ENCODE measurements at places on chromosomes 1 and 21. TPM values are rescaled to one million over a fixed set of nuclear protein-coding genes. Genes with fewer than 3 reads are reported as not detected.

Gene CIART
- total RNA-seq = 3.1 TPM

Gene SHISA4
- 39.1 TPM for total RNA-seq

Gene CATSPER4
- total RNA-seq = not detected

DNA sequence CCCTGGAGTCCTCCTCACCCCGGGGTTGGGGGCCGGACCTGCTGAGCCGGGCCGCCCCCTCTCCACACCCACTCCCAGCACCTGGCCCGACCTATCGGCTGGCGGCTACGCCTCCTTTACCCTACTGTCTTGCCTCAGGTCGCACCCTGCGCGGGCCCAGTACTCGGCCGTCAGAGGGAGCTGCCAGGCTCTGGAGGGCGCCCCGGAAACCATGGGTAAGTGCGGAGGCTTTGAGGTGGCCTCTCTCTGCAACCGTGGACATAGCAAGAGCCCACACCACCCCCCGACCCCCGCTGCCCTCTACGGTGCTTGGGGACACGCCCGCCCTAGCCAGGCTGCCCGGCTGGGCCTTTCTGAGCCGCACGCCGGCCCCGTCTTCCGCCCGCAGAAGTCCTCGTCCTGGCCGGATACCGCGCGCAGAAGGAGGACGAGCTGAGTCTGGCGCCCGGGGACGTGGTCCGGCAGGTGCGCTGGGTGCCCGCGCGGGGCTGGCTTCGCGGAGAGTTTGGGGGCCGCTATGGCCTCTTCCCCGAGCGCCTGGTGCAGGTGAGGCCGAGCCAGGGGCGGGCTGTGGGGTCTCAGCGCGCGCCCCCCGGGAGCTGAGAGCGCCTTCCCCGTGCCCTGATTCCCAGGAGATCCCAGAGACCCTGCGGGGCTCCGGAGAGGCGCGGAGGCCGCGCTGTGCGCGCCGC, at the start of gene SH3D21:
SH3D21 (plus strand) TSS at position 159 of the 692 bp plus-strand sequence; CDS start at position 212, 53 bp downstream.
- DNase-seq = no peak
- H3K27me3 ChIP-seq = no peaks in the 10 kb centered on the region
- peaks cover 20% of the 10 kb centered on the region for H3K4me1 ChIP-seq
- peak within 1 kb of the TSS; percentile 97 for H3K4me3 ChIP-seq
- peak within 1 kb of the TSS; percentile 80 for H3K27ac ChIP-seq

DNA sequence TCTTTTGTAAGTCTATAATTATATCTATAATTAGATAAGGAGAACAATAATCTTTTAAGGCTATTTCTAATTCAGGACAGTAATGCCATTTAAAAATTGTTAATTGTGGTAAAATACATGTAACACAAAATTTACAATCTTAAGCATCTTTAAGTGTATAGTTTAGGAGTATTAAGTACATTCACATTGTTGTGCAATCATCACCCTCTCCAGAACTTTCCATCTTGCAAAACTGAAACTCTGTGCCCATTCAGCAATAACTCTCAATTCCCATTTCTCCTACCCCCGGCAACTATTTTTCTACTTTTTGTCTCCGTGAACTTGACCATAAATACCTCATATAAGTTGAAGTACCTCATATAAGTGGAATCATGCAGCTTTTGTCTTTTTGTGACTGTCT, 93.9 kb upstream of the KCNA3 start:
- H3K4me1 ChIP-seq = no peaks in the 10 kb centered on the region
- H3K36me3 ChIP-seq = no peaks in the 10 kb centered on the region
- no peak for DNase-seq
- peaks cover 23% of the 10 kb centered on the region for H3K27me3 ChIP-seq
- H3K4me3 ChIP-seq = no peak overlapping the region

DNA sequence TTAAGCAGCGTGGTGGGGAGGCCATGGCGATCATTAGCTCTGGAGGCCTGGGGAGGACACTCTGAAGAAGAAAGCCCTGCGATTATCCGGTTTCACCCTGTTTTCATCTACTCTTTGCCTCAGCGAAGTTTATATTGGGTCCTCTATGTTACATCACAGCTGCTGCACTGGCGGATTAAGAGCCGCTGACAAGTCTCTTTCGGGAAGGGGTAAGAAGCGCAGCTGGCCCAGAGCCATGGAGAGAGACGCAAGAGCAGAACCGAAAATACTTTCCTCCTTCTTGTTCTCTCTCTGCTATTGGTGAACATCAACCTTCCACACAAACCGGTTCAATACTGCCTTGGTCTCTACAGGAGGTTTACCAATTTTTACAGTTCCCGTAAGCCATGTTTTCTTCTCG, 291.5 kb downstream of the FAM72C start:
- H3K4me1 ChIP-seq = no peaks in the 10 kb centered on the region

DNA sequence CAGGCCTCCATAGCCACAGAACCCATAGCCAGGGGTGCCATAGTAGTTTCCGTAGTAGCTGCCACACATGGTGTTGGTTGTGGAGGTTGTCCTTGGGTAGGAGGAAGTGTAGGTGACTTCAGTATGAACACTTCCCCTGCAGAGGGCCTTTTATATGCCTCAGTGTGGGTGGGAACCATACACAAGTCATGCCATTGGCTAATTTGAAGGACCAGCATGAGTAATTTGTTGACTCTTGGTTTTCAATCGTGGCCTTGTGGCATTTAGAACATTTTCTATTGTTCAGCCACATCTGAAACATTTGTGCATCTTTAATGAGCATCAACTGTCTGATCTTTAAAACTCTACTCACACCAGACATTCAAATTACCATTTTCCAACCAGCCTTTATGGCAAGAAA, at the start of gene KRTAP6-1:
KRTAP6-1 (minus strand) TSS at position 95 of the 400 bp plus-strand sequence; CDS start at position 69, 26 bp downstream.
- no peaks in the 10 kb centered on the region for H3K36me3 ChIP-seq
- peaks cover 3% of the 10 kb centered on the region for H3K4me1 ChIP-seq
- H3K27me3 ChIP-seq = no peaks in the 10 kb centered on the region
- no peak for DNase-seq
- no peak within 1 kb of the TSS for H3K27ac ChIP-seq

- no peak overlapping the region for H3K4me3 ChIP-seq
- peaks cover 15% of the 10 kb centered on the region for H3K4me1 ChIP-seq
- H3K36me3 ChIP-seq = no peaks in the 10 kb centered on the region
- no peak for DNase-seq
- no peak overlapping the region for H3K27ac ChIP-seq
These were observed 7.8 kb downstream of the VANGL2 start for GRCh38 chr1:160407839-160408801.

- H3K4me1 ChIP-seq = peaks cover 36% of the 10 kb centered on the region
- no peak for DNase-seq
- no peak overlapping the region for H3K27ac ChIP-seq
- H3K4me3 ChIP-seq = no peak overlapping the region
- no peaks in the 10 kb centered on the region for H3K27me3 ChIP-seq
- H3K36me3 ChIP-seq = no peaks in the 10 kb centered on the region
These were observed 353.5 kb downstream of the ST6GALNAC3 start for GRCh38 chr1:76428028-76428427.

All from chondrocyte (in vitro differentiated cells).